ENCODE measurements at places on chromosomes 3 and 15. TPM values are rescaled to one million over a fixed set of nuclear protein-coding genes. Genes with fewer than 3 reads are reported as not detected.

DNA sequence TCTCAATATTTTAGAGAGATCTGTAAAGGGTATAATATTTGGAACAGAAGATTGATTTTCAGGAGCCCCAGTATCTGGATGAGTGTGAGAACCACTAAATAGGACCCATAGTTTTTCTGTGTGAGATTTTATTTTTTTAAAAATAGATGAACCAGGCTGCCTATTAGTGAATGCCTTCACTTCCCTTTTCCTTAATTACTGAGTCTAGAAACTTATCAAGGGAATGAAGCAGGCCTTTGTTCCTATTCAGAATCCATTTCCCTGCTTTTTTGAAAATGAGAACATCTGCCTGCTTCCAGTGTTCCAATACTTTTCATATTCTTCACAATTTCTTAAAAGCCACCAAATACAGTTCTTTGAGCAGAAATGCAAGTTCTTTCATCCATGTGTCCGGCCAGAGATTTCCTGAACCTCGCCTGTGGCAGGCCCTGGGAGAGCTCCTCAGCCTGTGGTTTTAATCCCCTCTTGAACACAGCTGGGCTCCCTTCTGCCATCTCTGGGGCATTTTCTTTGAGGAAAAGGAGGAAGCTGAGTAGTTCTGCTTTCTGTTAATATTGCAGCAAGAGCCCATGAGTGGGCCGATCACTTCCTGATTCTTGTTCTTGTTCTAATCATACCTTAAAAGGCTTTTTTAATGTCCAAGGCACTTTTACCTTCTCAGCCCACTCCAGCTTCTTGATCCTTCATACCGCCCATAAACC lies 4.7 kb downstream of the EHD4 start:
- peak; percentile 60 for DNase-seq

- DNase-seq = no peak
Observed at GRCh38 chr3:108862865-108863798, 40.5 kb downstream of the TRAT1 start.

DNA sequence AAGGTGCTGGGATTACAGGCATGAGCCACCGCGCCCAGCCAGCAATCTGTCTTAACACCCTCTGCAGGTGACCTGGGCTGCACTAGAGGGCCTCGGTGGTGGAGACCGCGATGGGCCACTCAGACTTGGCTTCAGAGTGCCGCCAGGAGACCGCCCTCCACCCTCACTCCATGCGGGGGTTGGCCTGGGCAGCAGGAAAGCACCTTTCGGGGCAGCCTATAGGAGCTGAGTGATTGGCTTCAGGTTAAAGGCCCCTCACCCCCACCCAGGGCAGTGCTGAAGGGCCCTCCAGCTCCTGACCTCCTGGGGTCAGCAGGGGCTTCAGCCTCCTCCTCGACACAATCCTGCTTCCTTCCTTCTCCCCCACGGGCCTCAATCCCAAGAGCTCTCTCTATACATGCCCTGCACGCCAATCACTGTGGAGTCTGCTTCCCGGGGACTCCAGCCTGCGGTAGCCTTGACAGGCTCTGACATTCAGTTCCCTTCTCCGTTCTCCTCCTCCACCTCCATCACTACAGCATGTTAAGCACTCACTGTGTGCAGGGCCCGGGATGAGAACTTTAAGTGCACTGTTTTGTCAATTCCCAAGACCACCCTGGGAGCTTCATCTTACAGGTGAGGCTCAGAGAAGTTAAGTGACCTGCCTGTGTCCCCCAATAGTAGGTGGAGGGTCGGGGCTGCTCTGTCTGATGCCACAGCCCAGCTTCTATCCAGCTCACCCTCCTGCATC lies 225.3 kb downstream of the XXYLT1 start:
- DNase-seq = peak; percentile 40

Gene NSMCE3
- total RNA-seq = 7.4 TPM

DNA sequence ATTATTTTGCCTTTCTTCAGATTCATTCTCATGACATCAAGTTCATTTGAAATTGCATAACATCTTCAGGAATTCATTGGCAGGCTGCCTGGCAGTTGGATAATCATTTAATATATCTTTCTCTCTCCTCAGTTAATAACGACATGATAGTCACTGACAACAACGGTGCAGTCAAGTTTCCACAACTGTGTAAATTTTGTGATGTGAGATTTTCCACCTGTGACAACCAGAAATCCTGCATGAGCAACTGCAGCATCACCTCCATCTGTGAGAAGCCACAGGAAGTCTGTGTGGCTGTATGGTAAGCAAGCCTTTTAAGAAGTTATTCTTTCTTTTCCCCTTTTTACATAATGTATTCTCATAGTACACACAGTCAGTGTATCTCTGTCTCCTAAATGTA lies 38.2 kb downstream of the TGFBR2 start:
- peak; percentile 82 for DNase-seq

GRCh38 chr3:47228088-47228487 lies 54.5 kb downstream of the KIF9 start:
- DNase-seq = no peak

DNA sequence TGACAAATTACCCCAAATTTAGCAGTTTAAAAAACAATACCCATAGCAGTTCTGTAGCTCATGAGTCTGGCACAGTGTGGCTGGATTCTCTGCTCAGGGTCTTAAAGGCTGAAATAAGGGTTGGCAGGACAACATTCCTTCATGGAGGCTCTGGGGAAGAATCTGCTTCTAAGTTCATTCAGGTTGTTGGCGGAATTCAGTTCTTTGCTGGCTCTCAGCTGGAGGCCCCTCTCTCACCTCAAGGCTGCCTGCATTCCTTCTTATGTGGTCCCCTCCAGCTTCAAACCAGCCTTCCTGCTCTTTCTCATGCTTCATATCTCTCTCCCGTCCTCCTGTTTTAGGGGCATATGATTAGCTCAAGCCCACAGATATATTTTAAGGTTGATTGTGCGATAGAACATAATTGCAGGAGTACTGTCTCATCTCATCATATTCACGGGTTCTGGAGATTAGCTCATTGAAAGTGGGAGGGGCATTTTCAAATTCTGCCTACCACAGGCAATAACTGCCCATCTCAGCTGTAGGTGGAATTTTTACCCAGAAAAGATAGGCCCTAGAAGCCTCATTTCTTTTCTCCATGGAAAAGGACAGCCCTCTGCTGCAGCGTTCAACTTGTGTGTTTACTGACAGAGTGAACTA lies 5.6 kb upstream of the ZBTB47 start:
- DNase-seq = no peak

Gene GOLGA8O
- total RNA-seq = 9.9 TPM

Gene TICRR
- total RNA-seq = 0.22 TPM

DNA sequence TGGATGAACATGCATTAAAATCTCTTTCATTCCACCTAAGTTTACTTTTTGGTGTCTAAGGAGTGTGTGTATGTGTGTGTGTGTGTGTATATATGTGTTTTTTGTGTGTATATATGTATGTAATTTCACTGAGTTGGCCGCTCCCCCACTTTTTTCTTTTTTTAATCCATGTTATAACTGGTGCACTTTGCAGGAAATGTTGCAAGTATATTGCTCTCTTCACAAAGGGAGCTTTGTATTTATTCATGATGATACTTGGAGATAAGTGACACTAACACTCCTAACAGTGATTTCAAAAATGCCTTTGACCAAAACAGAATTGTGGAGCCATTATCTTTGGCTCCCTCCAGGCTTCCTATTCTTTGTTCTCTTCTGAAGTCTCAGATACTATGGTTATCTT lies 95.8 kb downstream of the FNDC3B start:
- DNase-seq = no peak

DNA sequence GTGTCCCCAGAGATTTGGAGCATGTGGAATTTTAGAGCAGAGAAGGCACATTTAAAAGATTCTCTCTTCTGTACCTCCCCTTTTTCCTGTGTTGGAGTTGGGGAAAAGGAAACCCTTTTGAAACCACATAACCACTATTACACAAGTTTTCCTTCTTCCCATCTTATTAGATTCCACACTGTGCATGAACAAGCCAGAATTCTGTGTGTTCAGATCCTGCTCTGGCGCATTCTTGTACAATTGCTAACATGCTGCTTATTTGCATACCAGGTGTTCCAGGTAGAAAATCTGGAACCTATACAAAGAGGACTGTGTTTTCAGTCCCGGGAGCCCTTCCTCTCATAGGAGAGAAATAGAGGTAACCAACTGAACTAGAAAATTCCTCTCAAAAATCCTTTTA lies 2.6 kb upstream of the CIB2 start:
- DNase-seq = no peak

DNA sequence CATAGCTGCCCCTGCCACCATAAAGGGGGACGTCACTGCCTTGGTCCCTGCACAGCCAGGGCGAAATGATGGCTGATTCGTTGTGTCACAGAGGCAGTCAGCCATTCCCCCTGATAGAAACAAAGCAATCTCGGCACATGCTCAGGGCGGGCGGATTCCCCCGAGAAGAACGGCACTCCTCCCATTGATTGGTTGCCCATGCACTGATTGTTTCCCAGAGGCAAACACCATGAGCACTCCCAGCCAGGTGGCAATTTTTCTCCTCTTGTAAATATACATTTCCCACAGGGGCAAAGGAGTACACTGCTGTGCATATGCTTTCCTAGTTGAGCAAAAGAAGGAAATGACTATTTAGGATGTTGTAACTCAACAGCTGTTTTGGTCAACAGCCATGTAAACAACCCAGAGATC lies 56.5 kb downstream of the KY start:
- DNase-seq = no peak

DNA sequence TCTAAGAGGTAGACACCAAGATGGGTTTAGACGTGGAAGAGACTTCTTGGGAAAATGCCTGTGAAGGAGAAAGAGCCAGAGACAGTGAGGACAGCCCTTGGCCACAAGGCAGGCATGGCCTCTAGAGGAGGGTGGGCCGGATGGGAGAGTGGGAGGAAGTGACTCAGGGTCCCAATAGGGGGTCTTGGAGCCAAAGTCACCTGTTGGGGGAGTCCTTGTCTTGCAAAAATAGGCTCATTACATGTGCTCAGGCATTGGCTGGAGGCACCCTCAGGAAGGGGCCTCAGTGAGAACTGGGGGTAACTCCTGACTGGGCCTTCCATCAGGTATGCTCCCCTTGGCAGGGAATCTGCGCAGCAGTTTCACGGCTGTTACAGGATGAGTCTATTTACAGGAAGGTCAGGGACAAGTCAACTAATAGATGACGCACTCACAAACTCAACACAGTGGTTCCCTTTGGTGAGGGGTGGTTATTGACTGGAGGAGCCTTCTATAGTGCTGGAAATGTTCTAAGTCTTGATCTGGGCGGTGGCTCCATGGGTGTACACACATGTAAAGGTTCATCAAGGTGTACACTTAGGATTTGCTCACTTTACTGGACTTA lies 259.6 kb downstream of the XXYLT1 start:
- DNase-seq = peak; percentile 25

Gene POC1A
- total RNA-seq = 2.1 TPM

GRCh38 chr3:189710620-189711402 lies 79.6 kb downstream of the TP63 start:
- DNase-seq = peak; percentile 60

DNA sequence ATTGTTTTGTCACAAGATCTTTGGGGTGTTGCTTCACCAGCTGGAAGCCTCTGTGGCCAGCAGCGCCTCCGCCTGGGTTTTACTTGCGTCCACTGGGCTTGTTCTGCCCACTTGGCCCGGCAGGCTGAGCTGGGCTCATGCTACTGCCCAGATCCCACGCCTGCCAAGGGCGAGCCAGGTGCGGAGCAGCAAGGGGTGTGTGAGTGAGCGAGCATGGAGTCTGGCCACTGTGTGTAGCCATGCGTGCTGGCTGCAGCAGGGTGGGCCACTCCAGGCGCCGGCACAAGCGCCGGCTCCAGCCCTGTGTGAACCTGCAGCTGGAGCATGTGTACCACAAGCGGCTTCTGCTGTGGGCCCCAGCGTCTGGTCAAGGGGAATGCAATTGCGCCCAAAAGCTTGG lies 416.5 kb upstream of the RGMA start:
- DNase-seq = no peak

DNA sequence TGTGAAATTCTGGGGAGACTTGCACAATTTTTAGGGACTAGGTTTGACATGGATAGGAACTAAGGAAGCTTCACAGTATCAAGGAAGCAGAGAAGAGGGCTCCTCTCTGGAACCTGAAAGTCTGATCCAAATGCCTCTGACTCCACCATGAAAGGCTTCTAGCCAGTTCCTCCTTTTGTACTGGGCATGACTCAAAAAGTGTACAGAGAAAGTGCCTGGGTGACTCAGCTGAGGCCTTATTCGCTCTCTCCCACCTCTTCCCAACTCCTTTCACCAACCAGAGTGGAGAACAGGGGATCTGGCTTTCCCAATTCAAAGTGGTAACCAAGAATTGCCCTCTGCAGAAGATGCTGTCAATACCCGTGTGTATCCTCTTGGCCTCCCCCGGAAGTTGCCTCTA lies 342.9 kb upstream of the PROK2 start:
- DNase-seq = no peak

- no peak for DNase-seq
Observed at GRCh38 chr3:176219970-176220369, 977.3 kb downstream of the TBL1XR1 start.

DNA sequence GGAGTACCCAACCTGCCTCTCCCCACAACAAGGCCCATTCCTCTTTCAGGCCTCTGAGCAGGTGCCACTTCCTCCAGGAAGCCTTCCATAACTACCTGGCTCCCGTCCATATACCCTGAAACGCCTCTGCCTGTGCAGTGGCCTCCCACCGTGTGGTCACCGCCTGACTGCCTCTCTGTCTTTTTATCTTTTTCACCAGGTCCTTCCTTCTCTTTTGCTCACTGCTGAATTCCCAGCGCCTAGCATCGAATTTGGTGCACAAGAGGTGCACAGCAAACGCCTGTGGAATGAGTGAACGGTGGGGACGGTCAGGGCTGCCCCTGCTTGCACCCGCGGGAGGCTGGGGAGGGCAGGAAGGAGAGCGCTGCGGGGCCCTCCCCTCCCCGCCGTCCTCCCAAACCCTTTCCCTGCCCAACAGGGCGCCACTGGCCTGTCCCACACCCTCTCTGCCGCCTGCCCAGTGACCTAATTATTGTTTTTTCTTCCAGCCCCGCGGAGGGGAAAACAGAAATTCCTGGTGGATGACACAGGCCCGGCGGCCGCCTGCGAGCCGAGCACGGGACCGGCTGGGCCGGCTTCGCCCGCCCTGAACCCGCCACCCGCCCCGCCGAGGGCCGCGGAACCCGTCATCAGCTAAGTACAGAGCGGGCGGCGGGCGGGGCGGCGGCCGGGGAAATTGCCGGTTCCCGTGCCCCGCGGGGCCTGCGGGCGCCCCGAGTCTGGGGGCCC lies 140.1 kb downstream of the SMAD6 start:
- peak; percentile 91 for DNase-seq

- DNase-seq = no peak
Observed at GRCh38 chr3:46987743-46988401, 8.4 kb downstream of the NBEAL2 start.

DNA sequence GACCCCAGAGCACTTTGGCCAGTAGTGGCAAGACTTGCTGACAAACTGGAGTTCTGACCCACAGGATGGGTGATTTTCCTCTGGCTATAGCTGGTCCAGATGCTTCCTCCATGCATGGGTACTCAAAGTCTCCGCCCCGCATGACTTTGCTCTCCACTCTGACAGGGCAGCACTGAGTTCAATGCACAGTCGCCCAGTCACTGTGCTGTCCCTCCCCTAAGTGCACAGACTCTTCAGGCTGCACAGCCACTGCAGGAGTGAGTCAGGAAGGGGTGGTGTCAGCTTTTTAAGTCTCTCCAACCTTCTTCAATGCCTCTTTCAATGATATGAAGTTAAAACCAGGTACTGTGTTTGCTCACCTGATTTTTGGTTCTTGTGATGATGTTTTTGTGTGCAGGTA lies 17.8 kb downstream of the TEX9 start:
- no peak for DNase-seq

Gene COPB2
- 96.6 TPM for total RNA-seq

GRCh38 chr3:122594025-122594424 lies 16.6 kb downstream of the PARP15 start:
- DNase-seq = no peak
